ENCODE measurements at places on chromosomes 3 and 15. TPM values are rescaled to one million over a fixed set of nuclear protein-coding genes. Genes with fewer than 3 reads are reported as not detected.

GRCh38 chr3:126216416-126216815, 36.0 kb upstream of the ALDH1L1 start:
- no peak overlapping the region for H3K27ac ChIP-seq
- H3K4me3 ChIP-seq, result no peak overlapping the region
- DNase-seq, result no peak
- no peaks in the 10 kb centered on the region for H3K27me3 ChIP-seq

GRCh38 chr3:165984589-165984988, 147.4 kb upstream of the BCHE start:
- no peak overlapping the region for H3K27ac ChIP-seq
- H3K4me3 ChIP-seq, result no peak overlapping the region
- H3K4me1 ChIP-seq, result no peaks in the 10 kb centered on the region
- no peak for DNase-seq

- H3K36me3 ChIP-seq, result no peaks in the 10 kb centered on the region
- H3K4me3 ChIP-seq, result no peak overlapping the region
- H3K4me1 ChIP-seq, result peaks cover 14% of the 10 kb centered on the region
- H3K27ac ChIP-seq, result no peak overlapping the region
Observed at GRCh38 chr3:194973366-194974000, 287.8 kb downstream of the FAM43A start.

GRCh38 chr3:189270248-189270832, 98.6 kb downstream of the TPRG1 start:
- no peaks in the 10 kb centered on the region for H3K4me1 ChIP-seq
- no peak overlapping the region for H3K27ac ChIP-seq
- no peaks in the 10 kb centered on the region for H3K36me3 ChIP-seq
- no peaks in the 10 kb centered on the region for H3K27me3 ChIP-seq
- no peak overlapping the region for H3K4me3 ChIP-seq

DNA sequence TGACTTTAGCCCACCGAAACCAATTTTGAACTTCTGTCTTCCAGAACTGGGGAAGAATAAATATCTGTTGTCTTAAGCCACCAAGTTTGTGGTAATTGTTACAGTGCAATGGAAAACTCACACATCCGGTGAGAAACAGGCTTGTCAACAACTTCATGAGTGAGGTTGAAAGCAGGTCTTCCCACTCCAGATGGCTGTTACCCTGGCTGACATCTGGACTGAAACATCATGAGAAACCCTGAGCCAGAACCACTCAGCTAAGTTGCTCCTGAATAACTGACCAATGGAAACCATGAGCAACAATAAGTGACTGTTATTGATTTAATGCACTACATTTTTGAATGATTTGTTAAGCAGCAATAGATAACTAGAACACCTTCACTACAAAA, 10.3 kb downstream of the ACSBG1 start:
- H3K27me3 ChIP-seq, result no peaks in the 10 kb centered on the region
- H3K36me3 ChIP-seq, result no peaks in the 10 kb centered on the region
- DNase-seq, result peak; percentile 19

- H3K4me3 ChIP-seq, result no peak overlapping the region
- no peaks in the 10 kb centered on the region for H3K27me3 ChIP-seq
- peaks cover 5% of the 10 kb centered on the region for H3K4me1 ChIP-seq
- DNase-seq, result no peak
Observed at GRCh38 chr3:141525814-141526213, 39.0 kb downstream of the RASA2 start.

The ECT2 gene
- 3.4 TPM for total RNA-seq
